ENCODE measurements at places on chromosomes 13 and 19. TPM values are rescaled to one million over a fixed set of nuclear protein-coding genes. Genes with fewer than 3 reads are reported as not detected.

The PDE4C gene
- 0.91 TPM for total RNA-seq

The PGLYRP1 gene
- total RNA-seq = not detected

The BEST2 gene
- total RNA-seq = not detected

The TNNI3 gene
- 8,663 TPM for total RNA-seq

The SBK3 gene
- total RNA-seq = 2.8 TPM

The GAMT gene
- total RNA-seq = 63.3 TPM

The CPAMD8 gene
- total RNA-seq = 30.4 TPM

The PTBP1 gene
- 58.5 TPM for total RNA-seq

The NAPSA gene
- not detected for total RNA-seq

The DOCK6 gene
- total RNA-seq = 48.8 TPM

DNA sequence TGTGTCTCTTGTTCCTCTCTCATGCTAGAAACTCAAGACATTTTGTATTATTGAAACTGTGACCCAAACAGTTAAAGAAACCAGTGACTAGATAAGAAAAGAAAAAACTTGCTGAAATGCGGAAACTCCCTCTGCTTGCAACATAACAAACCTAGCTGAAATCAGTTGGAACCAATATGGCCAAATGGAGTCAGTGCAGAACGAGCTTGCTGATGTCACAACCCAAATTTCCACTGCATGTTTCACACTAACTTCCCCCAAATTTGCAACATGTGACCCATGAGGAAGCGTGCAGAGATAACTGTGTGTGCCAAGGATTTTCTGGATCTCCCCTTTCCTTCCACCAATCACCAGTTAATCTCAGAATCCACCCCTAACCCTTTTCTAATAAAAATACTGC, 208.0 kb downstream of the DLEU7 start:
- DNase-seq = no peak

DNA sequence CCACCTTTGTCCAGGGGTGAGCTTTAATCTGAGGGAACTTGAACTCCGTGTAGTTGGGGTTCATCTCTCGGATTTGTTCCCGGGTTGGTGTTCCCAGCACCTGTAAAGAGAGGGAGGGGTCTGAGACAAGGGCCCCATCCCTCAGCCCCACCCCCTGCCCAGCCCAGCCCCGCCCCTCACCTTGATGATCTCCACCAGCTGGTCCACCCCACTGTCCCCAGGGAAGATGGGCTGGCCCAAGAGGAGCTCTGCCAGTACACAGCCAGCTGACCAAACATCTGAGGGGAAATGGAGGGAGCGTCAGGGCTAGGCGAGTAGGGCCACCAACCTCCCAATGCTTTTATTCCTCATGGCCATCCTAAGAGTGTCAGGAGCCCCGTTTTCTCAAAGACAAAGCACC, 9.3 kb downstream of the GSK3A start:
- DNase-seq = no peak

GRCh38 chr13:81987159-81987558, 1646.2 kb upstream of the SPRY2 start:
- DNase-seq = no peak

DNA sequence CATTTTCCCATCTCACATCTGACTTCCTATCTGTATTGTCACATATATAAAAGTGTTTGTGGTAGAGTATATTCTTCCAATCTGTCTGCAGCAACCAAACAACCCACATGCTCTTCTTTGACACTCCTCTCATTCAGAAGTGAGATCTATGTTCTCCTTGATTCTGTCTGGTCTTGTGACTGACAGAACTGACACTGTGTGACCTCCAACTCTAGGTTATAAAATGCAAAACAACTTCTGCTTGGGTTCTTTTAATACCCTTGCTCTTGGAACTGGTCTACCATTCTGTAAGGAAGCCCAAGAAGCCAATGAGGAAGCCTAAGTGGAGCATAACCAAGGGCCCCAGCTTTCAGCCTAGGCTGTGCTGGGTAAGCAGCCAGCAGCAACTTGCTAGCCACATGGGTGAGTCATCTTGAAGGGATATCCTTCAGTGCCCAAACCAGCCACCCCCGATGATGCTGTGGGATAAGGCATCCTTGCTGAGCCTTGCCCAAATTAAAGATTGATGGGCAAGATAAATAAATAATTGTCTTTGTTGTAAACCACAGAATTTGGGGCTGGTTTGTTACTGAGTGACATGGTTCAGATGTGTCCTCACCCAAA, 18.4 kb upstream of the ITM2B start:
- DNase-seq = no peak

- DNase-seq = no peak
These were observed 56.1 kb downstream of the KCNRG start for GRCh38 chr13:50071379-50071778.

DNA sequence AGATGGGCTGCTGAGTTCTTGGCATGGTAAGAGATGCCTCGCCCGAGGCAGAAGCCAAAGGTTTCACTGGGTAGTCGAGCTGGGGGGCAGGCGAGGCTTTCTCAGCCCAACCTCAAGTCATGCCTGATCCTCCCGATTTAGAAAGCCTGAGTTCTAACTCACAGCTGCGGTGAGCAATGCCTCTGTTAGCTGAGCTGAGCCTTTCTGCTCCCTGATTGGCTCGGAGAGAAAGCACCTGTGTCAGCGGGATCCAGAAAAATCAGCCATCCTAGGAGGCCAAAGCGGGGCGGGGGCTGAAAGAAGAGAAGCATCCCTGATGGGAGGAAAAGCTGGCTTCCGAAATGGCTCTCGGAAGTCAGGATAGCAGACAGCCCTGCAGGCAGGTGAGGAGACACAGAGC, 44.7 kb downstream of the CACNA1A start:
- no peak for DNase-seq

GRCh38 chr13:113178070-113178895, 19.8 kb downstream of the PROZ start:
- DNase-seq = no peak

GRCh38 chr13:24651718-24652345, 28.4 kb upstream of the ATP12A start:
- no peak for DNase-seq

DNA sequence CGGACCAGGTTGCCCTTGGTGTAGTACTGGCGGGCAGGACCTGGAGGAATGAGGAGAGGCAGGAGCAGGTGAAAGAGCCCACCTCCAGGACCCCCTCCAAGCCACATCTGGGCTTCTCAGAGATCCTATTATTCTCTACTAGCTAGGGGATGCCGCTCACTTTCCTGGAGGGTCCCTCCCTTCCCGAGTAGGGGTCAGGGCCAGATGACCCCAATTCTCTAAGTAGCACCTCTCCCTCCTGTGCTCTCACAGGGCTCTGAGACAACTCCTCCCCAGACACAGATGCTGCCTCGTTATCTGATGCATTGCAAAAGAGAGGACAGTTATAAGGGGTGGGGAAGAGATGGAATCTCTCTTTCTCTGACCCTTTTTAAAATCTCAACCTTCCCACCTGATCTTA, 22.9 kb downstream of the GP6 start:
- DNase-seq = no peak

DNA sequence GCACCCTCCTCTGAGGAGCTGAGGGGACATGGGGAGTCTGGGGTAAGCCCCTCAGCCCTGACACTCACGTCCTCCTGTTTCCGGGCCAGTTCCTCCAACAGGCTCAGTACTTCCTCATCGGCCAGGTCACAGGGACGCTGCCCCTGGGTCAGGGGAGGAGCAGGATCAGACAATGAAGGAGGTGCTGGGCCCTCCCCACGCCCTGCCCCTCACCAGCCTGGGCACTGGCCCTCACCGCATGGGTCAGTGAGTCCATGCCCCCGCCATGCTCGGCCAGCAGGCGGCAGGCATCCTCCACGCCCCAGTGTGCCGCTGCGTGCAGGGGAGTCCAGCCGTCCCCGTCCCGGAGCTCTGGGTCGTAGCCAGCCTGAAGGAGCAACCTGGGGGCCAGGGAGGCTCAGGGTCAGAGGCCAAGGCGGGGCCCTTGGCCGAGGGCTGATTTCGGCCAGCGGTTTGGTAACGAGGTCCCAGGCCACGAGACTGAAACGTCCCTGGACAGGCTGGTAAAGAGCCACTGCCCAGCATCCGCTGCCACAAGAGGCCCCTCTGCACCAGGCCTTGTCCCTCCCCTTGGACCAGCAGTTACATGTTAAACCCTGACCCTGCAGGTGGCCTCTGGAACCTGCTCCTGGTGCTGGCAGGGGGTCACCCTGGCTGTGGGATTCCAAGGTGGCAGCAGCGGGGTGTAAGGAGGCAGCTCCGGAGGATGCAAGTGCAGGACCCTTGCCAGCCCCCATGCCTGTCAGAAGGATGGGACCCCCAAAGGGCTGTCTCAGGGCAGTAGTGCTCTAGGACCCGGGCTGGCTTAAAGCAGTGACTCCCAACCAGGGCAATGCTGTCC, 18.5 kb downstream of the PPP1R12C start:
- no peak for DNase-seq
